ENCODE measurements at places on chromosomes 4 and X.

DNA sequence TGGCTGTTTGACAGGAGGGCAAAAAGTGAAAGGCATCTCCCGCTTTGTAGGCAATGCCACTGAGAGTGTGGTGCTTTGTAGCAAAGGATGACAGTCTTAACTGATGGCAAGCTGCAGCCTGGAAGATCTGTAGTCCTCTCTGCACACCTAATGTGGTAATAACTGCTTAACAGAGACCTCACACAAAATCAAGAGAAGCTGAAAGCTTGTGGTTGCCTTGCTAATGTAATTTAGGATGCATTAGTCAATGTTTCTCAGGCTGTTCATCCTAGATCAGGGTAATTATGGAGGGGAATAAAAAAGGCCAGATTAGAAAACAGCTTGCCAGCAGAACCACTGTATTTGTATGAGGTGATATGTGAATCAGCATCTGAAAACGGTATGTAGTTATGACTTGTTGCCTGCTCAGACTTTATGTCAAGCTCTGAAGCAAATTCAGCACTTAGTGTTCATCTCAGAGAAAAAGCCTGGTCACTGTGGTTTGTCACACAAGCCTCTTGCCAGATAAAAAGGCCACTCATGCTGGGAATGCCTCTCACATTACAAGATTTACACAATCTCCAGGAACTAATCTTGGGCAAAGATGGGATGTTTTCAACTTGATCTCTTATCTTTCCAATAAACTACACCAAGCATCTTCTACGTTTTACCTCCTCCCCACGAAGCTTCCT is 130.8 kb downstream of the ENOX2 start:
- peaks cover 23% of the 10 kb centered on the region for H3K4me1 ChIP-seq
- DNase-seq: no peak
- no peak overlapping the region for H3K4me3 ChIP-seq
- peaks cover 9% of the 10 kb centered on the region for H3K27me3 ChIP-seq

DNA sequence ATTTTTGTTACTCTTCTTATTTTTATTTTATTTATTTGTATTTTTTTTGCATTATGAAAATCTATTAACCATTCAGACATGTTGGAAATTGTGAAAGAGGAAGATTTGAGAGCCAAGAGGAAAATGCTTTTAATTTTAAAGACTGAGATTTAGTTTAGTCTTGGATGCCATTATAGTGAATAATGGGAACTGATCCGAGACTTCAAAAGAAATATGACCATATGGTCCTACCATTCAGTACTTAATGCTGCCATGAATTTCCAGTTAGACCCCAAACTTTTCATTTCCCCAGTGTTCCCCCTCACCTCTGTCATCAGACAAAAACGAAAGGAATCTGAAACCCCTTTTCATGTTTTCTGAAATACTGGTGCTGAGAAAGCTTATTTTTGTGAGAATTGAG is 95.5 kb downstream of the TENM3 start:
- H3K27me3 ChIP-seq: no peaks in the 10 kb centered on the region
- no peak for DNase-seq
- H3K36me3 ChIP-seq: peaks cover 18% of the 10 kb centered on the region
- H3K27ac ChIP-seq: no peak overlapping the region
- H3K4me1 ChIP-seq: peaks cover 10% of the 10 kb centered on the region

- DNase-seq: no peak
- H3K4me3 ChIP-seq: no peak overlapping the region
- H3K4me1 ChIP-seq: no peaks in the 10 kb centered on the region
- peaks cover 6% of the 10 kb centered on the region for H3K27me3 ChIP-seq
- H3K27ac ChIP-seq: no peak overlapping the region
- peaks cover 3% of the 10 kb centered on the region for H3K36me3 ChIP-seq
These were observed 34.1 kb upstream of the RPS6KA3 start for GRCh38 chrX:20300822-20301221.

GRCh38 chr4:117637347-117637746 is 396.9 kb upstream of the NDST3 start:
- peaks cover 3% of the 10 kb centered on the region for H3K4me1 ChIP-seq
- H3K27me3 ChIP-seq: peaks cover 2% of the 10 kb centered on the region
- no peaks in the 10 kb centered on the region for H3K36me3 ChIP-seq
- H3K4me3 ChIP-seq: no peak overlapping the region

Data from type B pancreatic cell (in vitro differentiated cells).